ENCODE measurements at places on chromosomes 7 and 10. TPM values are rescaled to one million over a fixed set of nuclear protein-coding genes. Genes with fewer than 3 reads are reported as not detected.

GRCh38 chr10:22643116-22643515 is 71.3 kb downstream of the PIP4K2A start:
- no peak for DNase-seq

- DNase-seq: peak; percentile 41
Observed at GRCh38 chr10:4720463-4720862, 105.5 kb upstream of the AKR1E2 start.

DNA sequence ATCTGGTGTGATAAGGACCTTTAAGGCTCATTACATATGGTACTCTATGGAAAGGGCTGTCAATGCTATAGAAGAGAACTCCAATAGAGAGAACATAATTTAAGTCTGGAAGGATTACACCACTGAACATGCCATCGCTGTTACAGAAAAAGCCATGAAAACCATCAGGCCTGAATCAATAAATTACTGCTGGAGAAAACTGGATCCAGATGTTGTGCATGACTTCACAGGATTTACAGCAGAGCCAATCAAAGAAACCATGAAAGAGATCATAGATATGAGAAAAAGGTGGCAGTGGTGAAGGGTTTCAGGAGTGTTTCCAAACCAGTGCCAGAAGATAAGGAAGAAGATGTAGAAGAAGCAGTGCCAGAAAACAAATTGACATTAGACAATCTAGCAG is 18.9 kb upstream of the GPR22 start:
- DNase-seq: no peak

DNA sequence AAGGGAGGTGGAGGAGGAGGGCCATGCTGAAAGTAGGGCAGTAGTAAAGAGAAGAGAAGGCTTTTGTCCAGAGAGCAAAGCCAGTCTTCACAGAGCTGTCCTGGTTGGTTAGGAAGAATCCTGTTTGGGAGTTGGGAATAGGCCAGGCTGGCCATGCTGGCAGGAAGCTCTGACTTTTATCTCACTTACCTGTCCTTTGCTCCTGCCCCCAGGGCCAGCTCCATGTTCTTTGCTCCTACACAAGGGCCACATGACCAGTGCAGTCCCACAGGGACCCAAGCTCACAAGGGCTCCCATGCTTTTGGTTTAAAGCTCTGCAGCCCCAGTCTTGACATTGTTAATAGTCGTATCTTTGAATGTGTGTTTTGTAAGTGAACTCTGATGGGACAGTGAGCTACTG is 161.6 kb upstream of the KMT2E start:
- DNase-seq: no peak

DNA sequence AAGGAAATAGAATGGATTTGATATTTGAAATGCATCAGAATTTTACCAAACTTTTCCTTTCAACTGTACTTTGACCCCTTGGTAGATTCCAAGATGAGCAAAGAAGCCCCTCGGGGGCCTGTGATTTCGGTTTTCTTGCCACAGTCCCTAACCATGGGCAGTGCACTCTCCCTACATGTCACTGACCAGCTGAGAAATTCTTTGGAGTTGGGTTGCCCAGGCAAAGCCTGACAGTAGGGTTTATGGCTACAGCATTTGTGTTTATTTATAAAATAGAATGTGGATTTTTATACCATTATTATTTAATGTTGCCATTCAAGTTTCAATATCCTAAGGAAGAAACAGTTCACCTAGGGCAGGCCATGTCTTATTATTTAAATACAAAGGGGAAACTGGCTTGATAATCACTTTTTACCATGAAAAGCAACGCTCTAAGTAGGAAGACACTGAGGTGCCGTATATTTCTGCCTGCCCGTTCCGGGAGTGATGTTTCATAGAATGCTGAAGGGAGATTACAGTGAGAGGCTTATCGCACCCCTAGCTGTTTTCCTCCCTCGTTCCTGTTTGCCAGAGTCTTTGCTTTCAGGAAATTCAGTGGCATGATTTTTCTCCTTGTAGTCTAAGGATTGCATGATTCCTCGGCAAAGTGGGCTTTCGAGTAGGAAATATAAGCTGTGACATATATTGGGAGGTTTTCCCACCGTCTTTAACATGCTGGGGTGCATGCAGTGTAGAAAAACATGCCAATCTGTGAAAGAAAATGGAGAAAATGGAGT is 35.8 kb downstream of the WIPF3 start:
- no peak for DNase-seq

DNA sequence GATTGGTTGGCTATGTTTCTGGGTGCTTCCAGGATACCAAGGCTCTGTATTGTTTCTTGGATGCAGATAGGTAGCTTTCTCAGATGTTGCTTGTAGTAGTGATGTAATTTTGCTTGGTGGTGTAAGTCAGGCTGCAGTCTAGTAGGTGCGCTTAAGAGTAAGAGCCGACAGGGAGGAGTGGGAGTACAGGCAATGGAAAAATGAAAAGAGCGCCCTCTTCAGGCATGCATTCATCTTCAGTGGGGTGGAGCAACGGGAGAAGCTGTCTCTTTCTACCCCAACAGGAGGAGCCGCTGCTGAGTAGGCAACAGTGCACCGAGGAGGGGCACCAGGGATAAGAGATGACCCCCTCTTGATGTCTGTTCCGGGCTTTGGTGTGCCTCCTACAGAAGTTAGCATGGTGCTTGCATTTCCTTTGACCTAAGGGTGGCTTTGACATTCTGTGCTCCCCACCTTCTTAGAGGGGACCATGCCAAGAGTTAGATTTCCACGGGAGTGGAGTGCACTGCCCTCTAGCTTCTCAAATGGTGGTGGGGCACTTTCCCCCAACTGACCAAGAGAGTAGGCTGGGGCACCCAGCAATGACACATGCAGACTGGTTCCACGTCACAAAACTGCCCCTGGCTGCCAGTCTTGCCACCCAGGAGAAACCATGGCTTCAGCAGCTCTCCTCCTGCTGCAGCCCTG is 56.1 kb downstream of the ZNF783 start:
- DNase-seq: no peak

DNAJC12 gene
- 3.9 TPM for total RNA-seq

MPP7 gene
- total RNA-seq: 0.24 TPM

PRSS58 gene
- total RNA-seq: not detected

SIRT1 gene
- total RNA-seq: 10.5 TPM

SFMBT2 gene
- 0.20 TPM for total RNA-seq

Data from RPMI7951 (cell line).